ENCODE measurements at places on chromosomes 3 and 15. TPM values are rescaled to one million over a fixed set of nuclear protein-coding genes. Genes with fewer than 3 reads are reported as not detected.

DNA sequence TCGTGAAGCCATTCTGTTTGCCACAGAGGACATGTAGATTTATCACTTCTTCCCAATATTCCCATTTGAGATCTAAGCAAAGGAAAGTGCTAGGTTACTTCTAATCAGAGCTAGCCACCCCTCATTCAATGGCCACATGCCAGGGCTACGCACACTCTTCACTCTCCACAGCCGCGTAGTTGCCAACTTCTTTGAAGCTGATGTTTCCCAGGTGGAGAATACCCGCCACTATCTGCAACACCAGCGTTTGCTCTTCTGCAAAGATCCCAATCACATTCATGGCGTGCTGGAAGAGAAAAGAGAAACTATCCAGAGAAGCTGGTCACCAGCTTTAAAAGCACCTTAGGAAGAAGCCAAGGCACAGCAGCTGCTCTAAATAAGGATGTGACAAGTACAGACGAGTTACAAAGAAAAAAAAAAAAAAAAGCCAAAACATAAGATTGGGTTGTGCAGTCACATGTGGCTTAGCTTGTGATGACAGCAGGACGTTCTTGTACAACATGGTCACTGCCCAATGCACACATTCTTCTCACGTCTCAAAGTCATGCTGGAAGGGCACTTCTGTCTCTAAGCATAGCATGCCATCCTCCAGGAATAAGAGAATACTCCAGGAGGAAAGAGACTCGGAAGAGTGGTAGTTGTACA lies 16.4 kb downstream of the LDHAL6B start:
- H3K27ac ChIP-seq = no peak overlapping the region
- no peak for DNase-seq
- H3K4me3 ChIP-seq = no peak overlapping the region
- no peaks in the 10 kb centered on the region for H3K27me3 ChIP-seq
- no peaks in the 10 kb centered on the region for H3K36me3 ChIP-seq

- no peak for DNase-seq
- no peak overlapping the region for H3K4me3 ChIP-seq
- H3K27ac ChIP-seq = no peak overlapping the region
- H3K36me3 ChIP-seq = no peaks in the 10 kb centered on the region
Observed at GRCh38 chr15:83846847-83847246, 192.9 kb downstream of the ADAMTSL3 start.

RRP9 gene
- 18.6 TPM for total RNA-seq

NR2E3 gene
- total RNA-seq = 0.05 TPM

SLC6A1 gene
- total RNA-seq = 5.3 TPM

- no peaks in the 10 kb centered on the region for H3K4me1 ChIP-seq
- H3K27me3 ChIP-seq = no peaks in the 10 kb centered on the region
- DNase-seq = no peak
- no peaks in the 10 kb centered on the region for H3K36me3 ChIP-seq
- H3K4me3 ChIP-seq = no peak overlapping the region
Observed at GRCh38 chr3:81789691-81790090, 28.2 kb upstream of the GBE1 start.

DNA sequence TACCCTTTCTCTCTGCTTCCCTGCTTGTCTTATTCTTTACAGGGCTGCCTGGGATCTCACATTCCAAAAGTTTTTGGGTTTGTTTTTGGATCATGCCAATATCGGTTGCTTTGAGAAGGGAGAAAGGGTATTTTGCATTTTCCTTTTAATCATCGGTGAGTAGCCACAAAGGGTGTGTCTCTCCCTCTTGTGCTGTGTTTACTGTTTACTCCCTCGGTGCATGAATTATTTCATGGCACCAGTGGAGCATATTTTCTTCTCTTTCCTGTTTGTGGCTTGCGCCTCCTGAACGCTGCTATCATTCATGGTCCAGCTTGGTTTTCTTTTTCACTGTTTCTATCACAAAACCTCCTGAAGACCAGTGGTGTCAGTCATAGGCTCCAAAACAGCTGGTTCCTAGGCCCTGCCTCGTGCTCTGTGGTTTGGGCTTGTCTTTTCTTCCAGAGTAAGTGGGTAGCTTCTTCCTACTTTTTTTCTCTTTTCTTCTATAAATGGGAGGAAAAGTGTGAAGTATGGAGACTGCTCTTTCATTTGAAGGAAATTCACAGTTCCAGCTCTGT lies 54.9 kb downstream of the IGF1R start:
- H3K27ac ChIP-seq = no peak overlapping the region
- peaks cover 7% of the 10 kb centered on the region for H3K4me1 ChIP-seq
- DNase-seq = no peak
- H3K4me3 ChIP-seq = no peak overlapping the region

DNA sequence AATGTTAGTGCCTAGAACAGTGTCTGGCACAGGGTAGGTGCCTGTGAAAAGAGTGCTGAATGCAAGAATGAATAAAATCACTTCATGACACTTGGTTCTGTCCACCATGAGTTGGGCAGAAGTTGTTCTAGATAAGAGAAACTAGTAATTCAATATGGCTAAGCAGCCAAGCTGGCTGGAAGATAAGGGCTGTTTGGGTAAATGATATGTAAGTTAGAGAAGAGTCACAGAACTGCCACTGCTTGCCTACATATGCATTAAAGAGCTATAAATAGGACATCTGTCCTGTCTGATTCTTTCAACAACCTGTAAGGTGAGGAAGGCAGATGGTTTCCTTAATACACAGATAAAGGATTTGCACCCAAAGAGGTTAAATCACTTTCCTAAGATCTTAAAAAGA lies 13.1 kb downstream of the MTMR10 start:
- no peaks in the 10 kb centered on the region for H3K27me3 ChIP-seq
- DNase-seq = no peak
- no peak overlapping the region for H3K4me3 ChIP-seq
- no peaks in the 10 kb centered on the region for H3K4me1 ChIP-seq
- peaks cover 60% of the 10 kb centered on the region for H3K36me3 ChIP-seq
- no peak overlapping the region for H3K27ac ChIP-seq

GRCh38 chr3:197498499-197499241 lies 57.1 kb downstream of the BDH1 start:
- no peak overlapping the region for H3K27ac ChIP-seq
- no peak overlapping the region for H3K4me3 ChIP-seq
- no peaks in the 10 kb centered on the region for H3K27me3 ChIP-seq
- H3K4me1 ChIP-seq = peaks cover 2% of the 10 kb centered on the region
- no peak for DNase-seq
- no peaks in the 10 kb centered on the region for H3K36me3 ChIP-seq

GASK1A gene
- total RNA-seq = 1.5 TPM

VGLL3 gene
- 0.24 TPM for total RNA-seq

DNA sequence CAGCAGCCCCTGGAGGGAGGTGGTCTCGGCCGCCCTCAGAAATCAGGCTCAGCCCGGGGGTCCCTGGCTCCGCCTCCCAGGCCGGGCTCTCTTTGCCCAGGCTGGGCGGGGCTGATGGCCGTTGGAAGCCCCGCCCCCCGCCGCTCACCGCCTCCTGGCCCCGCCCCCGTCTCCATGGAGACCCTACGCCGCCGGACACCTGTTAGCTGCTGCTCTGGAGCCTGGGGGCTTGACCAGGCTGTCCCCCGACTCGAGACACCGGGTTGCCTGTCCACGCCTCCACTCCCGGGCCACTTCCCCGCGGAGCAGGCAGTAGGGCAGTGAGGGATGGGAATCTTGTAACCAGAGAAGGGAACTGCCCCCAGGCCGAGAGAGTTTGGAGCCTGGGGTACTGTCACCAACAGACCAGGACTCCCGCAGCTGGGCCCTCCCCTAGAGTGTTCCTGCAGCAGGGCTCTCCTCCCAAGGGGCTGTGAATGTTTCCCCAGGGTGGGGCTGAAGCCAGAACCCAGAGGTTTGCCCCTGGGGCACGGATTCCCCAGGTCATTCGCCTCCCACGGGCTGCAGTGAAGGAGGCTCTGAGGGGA lies 27.8 kb upstream of the RPL32 start:
- H3K4me1 ChIP-seq = peaks cover 10% of the 10 kb centered on the region
- peak overlapping the region; percentile 24 for H3K4me3 ChIP-seq
- peaks cover 15% of the 10 kb centered on the region for H3K27me3 ChIP-seq
- no peak overlapping the region for H3K27ac ChIP-seq
- no peaks in the 10 kb centered on the region for H3K36me3 ChIP-seq

DNA sequence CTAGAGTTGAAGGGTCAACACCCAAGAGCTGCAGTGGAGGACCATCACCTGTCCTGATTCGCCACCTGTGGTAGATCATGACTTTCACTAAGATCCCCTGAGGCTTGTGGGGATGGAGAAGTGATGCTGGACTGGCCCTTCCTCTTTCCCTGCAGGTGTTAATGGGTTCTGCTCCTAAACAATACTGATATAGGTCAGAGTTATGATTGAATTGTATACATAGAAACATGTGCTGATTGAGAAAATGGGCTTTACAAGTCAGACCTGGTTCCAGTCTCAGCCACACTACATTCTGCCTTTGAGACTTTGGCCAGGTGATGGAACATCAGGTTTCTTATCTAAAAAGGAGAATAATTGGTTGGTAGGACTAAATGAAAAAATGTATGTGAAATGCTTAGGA lies 418.9 kb upstream of the TPRG1 start:
- no peaks in the 10 kb centered on the region for H3K4me1 ChIP-seq
- no peaks in the 10 kb centered on the region for H3K36me3 ChIP-seq
- H3K27ac ChIP-seq = no peak overlapping the region
- no peaks in the 10 kb centered on the region for H3K27me3 ChIP-seq
- no peak overlapping the region for H3K4me3 ChIP-seq

DNA sequence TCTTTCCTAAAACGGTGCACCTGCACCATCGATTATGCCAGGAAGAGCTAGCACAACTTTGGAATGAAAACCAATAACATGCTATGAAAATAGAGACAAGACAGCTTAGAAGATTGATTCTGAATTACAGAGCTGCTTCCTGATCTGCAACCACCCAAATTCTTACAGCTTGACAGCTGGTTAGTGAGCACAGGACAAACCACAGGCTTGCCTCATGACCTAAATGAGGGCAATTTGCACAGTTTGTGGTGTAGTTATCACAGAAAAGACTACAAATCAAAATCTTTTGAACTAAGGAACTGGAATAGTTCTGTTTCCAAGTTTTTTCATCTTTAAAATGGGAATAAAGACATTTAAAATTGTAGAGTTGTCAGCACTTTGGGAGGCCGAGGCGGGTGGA lies 533.5 kb downstream of the NAALADL2 start:
- H3K27me3 ChIP-seq = no peaks in the 10 kb centered on the region
- no peak overlapping the region for H3K4me3 ChIP-seq
- peaks cover 6% of the 10 kb centered on the region for H3K4me1 ChIP-seq
- DNase-seq = peak; percentile 41

DNA sequence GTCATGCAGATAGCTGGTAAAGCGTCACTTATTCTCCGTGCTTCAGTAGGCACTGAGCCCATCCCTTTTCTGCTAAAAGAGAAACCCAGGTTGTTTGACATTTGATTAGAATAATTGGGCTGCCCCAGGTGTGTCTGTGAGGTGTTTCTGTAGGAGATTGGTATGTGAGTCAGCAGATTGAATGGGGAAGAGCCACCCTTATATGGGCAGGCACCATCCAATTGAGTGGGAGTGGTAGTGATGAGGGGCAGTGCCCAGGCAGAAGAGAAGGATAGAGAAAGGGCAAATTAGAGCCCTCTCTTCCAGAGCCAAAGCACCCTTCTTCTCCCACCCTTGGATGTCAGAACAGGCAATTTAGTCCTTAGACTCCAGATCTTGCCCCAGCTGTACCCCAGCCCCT lies 384.3 kb upstream of the GBE1 start:
- DNase-seq = no peak
- H3K4me3 ChIP-seq = no peak overlapping the region
- H3K4me1 ChIP-seq = no peaks in the 10 kb centered on the region
- H3K27me3 ChIP-seq = no peaks in the 10 kb centered on the region
- H3K27ac ChIP-seq = no peak overlapping the region

DNA sequence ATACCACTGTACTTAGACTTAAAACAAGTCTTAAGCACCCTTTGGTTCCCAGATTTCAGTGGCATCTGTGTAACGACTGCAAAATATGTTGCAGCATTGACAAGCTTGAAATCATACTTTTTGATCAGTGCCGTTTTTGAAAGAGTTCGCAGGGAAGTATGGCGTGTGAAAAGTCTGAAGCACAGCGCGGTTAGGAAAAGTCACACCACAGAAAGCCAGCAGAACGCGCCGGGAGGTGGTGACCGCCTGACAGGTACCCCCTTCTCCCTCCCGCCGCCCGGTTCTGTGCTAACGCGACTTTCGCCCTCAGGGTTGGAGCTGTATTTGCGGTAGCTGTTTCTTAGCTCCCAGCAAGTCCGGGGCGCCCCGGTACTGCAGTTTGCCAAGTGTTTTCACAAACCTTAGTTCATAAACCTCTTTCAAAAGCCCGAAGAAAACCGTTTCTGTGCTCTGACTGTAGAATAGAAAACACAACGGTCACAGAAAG lies 481 bp upstream of the CRYBG3 start:
- peaks cover 17% of the 10 kb centered on the region for H3K4me1 ChIP-seq
- H3K27me3 ChIP-seq = peaks cover 38% of the 10 kb centered on the region
- no peaks in the 10 kb centered on the region for H3K36me3 ChIP-seq

DNA sequence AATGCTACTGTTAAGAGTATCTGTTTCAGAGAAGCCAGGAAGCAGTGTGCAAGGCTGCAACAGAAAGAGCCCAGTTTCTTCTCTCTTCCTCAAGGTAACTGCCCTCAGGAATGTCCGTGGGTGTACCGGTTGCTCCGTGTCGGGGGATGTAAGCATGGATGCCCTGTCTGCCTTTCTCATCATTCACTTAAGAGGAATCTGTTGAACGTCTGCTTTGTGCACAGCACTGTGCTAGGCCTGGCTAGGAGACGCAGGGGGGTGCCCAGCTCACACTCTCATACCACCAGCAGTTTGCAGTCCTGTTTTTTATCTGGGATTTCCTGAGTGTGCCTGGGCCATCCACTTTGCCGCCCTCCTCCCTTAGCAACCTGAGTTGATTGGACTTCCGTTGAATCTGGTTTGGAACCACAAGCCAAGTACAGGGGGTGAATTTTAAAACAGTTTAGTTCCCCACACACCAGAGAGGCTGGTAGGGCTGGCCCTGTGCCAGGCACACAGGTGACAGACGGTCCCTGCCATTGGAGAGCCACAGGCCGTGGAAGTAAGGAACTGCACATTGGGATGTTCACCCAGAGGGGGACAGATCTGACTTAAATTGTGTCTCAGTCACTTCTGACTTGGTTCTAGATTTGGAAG lies 11.2 kb downstream of the BOC start:
- H3K36me3 ChIP-seq = no peaks in the 10 kb centered on the region
- peaks cover 10% of the 10 kb centered on the region for H3K4me1 ChIP-seq
- no peak overlapping the region for H3K27ac ChIP-seq
- no peak overlapping the region for H3K4me3 ChIP-seq
- no peak for DNase-seq
- peaks cover 2% of the 10 kb centered on the region for H3K27me3 ChIP-seq

ZNF80 gene
- total RNA-seq = 0.09 TPM
